ENCODE measurements at places on chromosomes 7 and 10. TPM values are rescaled to one million over a fixed set of nuclear protein-coding genes. Genes with fewer than 3 reads are reported as not detected.
A peak's percentile ranks its signal among the peaks of the same experiment; 100 is the strongest.

- no peak for DNase-seq
- no peaks in the 10 kb centered on the region for H3K36me3 ChIP-seq
- H3K27ac ChIP-seq: peak overlapping the region; percentile 93
- H3K27me3 ChIP-seq: no peaks in the 10 kb centered on the region
Observed at GRCh38 chr10:118754229-118754555, 578 bp downstream of the CACUL1 start.

DNA sequence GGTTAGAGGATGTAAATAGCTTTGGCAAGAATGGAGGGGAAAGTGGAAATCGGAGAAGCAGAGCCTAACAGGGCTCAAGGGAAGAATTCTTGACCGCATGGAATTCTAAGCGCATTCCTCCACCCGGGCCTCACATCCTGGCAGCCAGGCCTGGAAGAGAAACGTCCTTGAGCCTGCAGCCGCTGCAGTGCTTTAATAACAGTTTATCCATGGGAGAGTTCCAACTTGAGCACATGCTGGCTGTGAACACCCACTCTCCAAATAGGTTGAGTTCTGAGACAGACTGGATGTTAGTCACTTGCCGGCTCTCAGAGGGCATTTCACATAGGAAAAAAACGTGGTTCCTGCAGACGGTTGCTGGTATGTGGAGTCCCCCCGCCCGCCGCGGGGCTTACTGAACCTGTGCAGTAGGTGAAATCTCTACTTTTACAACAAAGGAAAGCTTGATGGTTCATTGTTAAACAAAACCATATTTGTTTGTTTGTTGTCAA, 61.4 kb upstream of the STEAP1B start:
- peak; percentile 84 for DNase-seq
- H3K4me1 ChIP-seq: peaks cover 41% of the 10 kb centered on the region

DNA sequence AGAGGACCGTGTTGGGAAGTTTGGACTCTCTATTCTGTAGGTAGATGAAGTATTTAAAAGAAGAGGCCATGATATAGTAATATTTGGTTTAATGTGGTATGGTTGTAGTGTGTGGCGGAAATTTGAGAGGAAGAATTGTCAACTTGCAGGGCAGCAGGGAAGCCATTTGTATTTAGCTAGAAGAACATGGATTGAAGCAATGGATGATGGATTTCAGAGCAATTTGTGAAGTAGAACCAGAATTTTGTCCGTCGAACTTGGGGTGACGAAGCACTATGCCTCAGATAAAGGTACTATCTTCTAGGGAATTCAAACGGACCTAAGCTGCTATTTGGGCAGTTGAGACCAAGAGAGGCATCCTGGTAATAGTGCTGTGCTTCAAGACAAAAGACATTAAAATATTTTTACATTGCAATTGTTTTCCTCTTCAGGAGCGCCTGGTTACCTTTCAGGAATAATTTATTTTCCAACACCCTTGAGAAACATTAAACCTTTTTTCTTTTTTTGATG, 615 bp upstream of the WBP1L start:
- H3K27me3 ChIP-seq: no peaks in the 10 kb centered on the region
- peak overlapping the region; percentile 96 for H3K4me3 ChIP-seq
- peaks cover 14% of the 10 kb centered on the region for H3K4me1 ChIP-seq

NAT16 gene
- not detected for total RNA-seq

PDE6C gene
- total RNA-seq: not detected

DGKI gene
- 0.44 TPM for total RNA-seq

DNA sequence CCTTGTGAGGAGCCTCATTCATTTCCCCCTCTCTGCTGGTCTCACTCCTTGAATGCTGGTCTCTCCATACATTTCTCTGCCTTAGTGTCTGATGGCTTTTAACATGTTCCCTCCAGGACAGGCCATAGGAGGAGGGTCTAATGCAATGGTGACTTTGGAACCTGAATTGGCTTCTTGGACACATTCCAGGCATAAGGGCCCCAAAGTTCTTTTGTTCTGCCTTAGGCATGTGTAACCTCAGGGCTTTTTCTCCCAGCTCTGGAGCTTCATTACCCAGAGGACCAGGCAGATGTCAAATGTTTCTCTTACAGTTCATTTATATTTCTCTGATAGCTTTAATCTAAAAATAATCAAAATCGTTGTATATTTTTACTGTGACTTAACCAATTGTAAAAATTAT, 162.6 kb downstream of the SDK1 start:
- H3K27ac ChIP-seq: no peak overlapping the region
- no peaks in the 10 kb centered on the region for H3K4me1 ChIP-seq
- no peak for DNase-seq
- no peak overlapping the region for H3K4me3 ChIP-seq

All from psoas muscle (tissue), 8 donors.